Naive thymus-derived CD4-positive, alpha-beta T cell (primary cell): ENCODE measurements at places on chromosomes 2 and 18.

DNA sequence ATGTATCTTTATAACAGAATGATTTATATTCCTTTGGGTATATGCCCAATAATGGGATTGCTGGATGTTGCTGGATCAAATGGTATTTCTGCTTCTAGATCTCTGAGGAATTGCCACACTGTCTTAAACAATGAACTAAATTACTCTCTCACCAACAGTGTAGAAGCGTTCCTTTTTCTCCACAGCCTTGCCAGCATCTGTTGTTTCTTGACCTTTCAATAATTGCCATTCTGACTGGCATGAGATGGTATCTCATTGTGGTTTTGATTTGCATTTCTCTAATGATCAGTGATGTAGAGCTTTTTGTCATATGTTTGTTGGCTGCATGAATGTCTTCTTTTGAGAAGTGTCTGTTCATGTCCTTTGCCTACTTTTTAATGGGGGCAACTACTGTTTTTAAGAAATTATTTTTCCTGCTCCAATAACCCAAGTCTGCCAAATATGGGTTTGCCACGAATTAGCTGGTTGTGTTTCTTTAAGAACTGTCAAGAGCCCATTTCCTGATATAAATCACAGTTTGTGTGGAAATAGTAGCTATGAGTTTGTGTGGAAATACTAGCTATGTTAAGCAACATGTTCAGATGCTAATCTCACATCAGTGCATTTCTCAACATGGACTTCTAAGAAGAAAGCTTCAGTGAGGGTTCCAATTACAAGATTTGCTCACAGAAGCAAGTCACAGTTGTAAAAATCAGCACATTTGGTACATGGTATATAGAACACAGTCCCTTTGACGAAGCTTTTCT is 259.4 kb downstream of the ANAPC1 start:
- DNase-seq, result no peak

DNA sequence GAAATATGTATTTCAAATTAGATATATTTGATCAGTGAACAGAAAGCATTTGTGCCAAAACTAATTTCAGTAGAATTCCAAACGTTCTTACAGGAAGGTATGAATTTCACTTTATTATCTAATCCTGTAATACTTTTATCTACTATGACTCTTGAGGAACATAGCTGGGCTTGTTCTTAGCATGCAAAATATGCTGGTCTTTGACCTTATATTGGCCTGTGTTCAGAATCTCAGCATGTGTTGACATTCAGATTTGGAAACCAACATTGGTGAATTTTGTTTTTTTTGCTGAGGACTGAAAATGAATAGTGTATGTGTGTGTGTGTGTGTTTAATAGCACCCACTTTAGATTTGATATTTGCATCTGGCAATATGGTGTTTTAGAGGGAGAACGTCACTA is 112.2 kb downstream of the MEIS1 start:
- DNase-seq, result no peak

DNA sequence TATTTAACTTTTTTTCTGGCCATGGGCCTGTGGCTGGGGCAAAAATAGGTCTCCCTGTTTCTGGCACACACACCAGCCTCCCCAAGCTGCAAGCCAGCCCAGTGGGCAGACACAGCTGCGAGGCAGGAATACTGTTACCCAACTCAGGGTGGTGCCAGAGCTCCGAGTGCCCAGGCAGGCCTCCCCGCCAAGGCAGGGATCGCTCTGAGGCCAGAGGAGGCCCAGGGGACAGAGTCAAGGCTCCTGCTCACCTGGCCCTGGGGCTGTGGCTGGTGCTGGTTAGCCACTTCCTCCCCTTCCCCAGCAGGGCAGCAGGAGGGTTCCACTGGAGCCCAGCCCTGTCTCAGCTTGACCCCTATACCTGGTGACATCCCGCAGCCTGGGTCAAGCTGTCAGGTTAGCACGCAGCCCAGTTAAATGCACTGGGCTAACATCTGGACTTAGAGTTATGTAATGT is 67.1 kb upstream of the EPAS1 start:
- no peak for DNase-seq

GRCh38 chr18:47679864-47680263 is 250.6 kb downstream of the SMAD2 start:
- no peak for DNase-seq

DNA sequence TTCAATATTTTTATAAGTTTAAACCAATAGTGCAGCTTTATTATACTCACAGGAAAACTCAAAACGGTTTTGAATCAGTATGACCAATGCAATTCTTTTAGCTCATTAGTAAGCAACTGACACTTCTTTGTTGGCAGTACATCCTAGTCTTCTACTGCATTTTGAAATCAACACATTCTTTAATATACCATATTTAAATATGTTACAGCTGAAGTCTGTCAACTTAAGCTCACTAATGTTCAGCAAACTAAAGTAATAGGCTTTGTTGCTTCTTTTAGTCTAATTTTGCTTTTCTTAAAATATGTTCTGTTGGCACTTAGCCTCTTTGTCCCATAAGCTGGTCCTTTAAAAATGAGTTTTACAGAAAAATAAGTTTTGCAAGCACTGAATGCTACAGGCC is 55.4 kb upstream of the CCBE1 start:
- DNase-seq, result no peak

DNA sequence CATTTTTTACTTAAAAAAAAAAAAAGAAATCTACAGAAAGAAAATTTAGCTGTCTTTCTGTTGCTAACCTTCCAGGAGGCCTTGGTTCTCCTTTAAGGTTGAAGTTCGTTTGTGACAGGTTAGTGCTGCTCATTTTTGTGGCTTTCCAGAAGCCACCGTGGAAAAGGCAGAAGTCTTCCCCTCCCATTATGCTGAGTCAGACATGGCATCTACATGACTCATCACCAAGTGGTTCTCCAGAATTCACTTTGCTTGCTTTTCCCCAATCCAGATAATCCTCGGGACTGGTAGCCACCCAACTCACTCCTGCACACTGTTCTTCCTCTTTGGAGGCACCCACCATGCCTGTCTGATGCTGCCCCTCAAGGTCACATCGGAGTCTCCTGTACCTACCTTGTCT is 228.7 kb downstream of the PIK3C3 start:
- no peak for DNase-seq

- DNase-seq, result no peak
Measured at GRCh38 chr2:223058952-223059716, 7.1 kb downstream of the KCNE4 start.

- no peak for DNase-seq
Measured at GRCh38 chr2:200869014-200869413, 4.6 kb upstream of the CLK1 start.

DNA sequence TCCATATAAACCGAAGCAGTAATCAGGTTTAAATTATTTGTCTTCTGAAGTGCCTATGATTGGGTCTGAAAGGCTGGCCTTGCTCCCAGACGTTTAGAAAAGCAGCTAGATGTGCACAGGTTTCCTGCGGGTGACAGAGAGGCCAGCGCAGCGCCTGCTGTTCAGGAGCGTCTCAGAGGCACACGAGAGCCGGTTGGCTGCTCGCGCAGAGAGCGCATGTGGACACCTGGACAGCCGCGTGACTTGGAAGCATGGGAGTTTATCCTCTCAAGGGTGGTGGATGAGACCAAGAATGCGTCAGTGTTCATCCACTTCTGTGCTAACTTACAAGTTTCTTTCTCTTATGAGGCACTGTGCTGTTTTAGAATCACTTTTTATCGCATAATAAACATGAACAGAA is 303.7 kb downstream of the PTGR3 start:
- no peak for DNase-seq

DNA sequence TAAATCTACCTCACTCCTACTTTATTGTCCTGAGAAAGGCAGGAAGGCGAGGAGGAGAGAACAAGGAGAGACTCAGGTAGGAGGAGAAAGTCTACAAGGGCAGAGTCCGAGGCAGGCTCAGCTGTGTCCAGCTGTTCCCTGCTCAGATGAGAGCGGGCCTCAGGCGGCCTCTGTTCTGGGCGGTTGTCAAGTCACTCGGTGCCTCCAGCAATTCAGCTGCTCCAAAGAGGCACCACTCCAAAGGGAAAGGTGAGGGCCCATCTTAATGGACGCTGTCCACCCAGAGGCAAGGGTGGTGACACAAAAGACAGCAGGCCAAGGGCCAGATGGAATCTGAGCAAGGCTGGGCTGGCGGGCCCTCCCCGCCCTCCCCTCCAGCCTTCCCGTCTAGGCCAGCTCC is 101.4 kb upstream of the EPAS1 start:
- DNase-seq, result no peak

GRCh38 chr2:127052057-127052770 is 54.7 kb downstream of the BIN1 start:
- DNase-seq, result no peak

DNA sequence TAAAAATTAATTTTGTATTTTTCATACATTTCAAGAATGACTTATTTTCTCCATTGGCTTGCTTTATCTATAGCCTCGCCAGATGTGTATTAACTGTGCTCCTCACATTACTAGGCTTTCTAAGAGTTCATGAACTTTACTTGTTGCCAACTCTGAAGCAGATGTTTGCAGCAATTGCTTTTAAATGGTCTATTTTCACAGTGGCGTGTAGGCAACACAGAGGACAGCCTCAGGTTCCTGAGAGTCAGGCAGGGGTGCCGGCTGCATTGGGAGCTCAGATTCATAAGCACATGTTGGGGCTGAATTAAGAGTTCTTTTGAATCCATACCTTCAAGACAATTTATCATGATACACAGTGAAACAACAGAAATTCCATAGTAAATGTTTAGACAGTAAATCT is 179.2 kb upstream of the PXDN start:
- DNase-seq, result no peak

DNA sequence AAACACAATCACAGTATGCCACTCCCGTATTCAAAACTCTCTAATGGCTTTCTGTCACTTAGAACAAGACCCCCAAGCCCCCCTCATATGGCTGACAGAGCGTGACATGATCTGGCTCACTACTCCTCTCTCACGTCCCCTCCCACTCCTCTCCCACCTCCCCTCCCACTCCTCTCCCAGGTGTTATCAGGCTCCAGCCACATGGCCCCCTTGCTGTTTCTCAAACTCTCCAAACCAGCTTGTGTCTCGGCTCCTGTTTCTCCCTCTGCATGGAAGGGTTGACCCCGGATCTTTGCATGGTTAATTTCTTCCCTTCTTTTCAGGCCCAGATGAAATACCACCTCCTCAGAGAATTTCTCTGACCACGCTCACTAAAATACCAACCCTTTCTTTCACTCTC is 180.8 kb downstream of the SLC8A1 start:
- no peak for DNase-seq

DNA sequence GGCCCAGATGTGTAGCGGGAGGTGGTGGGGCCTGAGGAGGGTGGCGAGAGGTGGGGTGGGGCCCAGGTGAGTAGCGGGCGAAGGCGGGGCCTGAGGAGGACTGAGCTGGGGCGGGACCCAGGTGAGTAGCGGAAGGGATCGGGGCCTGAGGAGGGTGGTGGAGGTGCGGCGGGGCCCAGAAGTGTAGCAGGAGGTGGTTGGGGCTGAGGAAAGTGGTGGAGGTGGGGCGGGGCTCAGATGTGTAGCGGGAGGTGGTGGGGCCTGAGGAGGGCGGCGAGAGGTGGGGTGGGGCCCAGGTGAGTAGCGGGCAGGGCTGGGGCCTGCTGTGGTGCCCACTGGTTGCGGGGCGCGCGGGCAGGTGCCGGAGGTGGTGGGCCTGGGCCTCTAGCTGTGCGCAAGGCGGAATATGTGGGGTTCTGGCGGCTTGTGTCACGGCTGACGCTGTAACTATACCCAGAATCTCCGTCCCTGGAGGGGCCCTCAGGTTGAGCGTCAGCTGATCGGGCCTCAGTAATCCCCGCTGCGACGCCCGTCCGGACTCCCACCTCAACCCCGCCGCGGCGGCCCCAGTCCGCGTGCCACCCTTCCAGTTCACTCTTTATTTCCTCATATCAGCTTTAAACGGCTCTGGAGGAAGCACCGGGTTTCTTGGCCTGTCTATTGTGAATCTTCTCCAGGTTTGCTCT is 866 bp upstream of the SF3B6 start:
- DNase-seq, result no peak

GRCh38 chr2:71784734-71785511 is 331.6 kb downstream of the DYSF start:
- DNase-seq, result no peak

DNA sequence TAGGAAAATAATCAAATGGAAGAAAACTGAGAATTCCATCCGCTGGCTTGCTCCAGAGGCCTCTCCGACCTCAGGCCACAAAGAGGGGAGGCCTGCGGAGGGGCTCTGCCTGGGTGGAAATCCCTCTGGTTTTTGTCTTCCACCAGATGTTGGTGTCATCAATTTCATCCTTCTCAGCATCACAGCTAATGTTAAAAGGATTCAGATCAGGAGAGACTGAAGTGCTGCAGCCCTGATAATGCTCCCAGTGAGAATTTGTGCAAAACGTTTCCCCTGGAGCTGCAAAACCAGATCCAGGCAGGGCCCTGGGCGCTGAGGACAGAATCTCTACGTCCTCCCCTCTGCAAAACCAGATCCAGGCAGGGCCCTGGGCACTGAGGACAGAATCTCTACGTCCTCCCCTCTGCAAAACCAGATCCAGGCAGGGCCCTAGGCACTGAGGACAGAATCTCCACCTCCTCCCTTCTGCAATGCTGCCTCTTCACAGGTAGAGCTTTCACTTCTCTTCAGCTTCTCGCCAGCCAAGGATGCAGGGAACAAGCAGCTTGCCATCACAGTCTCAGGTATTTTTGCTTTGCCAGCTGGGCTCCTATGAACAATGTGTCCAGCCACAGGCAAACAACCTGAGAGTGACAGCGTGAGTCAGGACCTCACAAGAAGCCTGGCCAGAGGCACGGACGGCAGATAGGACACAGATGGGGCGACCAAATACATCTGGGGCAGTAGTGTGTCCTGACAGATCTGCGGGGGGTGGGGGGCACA is 81.2 kb downstream of the TMEM18 start:
- no peak for DNase-seq

- DNase-seq, result no peak
Measured at GRCh38 chr2:104701411-104701911, 152.5 kb upstream of the POU3F3 start.

DNA sequence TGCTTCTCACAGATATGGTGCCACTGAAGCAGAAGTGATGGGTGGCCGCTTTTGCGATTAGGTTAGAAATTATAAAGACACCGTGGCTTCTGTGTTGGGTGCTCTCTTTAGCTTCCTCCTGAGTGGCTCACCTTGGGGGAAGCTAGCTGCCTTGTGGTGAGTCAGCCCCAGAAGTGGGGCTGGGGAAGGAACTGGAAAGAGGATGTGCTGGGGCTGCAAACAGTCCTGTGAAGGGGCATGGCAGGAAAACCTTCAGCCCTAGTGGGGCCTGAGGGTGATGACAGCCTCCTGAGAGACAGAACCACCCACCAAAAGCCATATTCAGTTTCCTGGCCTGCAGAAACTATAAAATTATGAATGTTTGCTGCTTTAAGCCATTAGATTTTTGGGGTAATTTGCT is 8.9 kb upstream of the ASB18 start:
- DNase-seq, result no peak

GRCh38 chr18:76962851-76963250 is 140.5 kb downstream of the ZNF236 start:
- DNase-seq, result no peak

GRCh38 chr18:35982409-35983114 is 10.1 kb downstream of the RMP24 start:
- no peak for DNase-seq

- no peak for DNase-seq
Measured at GRCh38 chr2:117436697-117437096, 377.8 kb upstream of the DDX18 start.

- DNase-seq, result no peak
Measured at GRCh38 chr18:61364953-61365352, 31.7 kb downstream of the CDH20 start.
